GM23248 (cell line): ENCODE measurements at places on chromosomes 6 and 20.

- DNase-seq = no peak
Measured at GRCh38 chr20:45053430-45054351, 47.2 kb downstream of the KCNS1 start.

GRCh38 chr20:39547546-39548408 lies 585.6 kb downstream of the DHX35 start:
- DNase-seq = no peak

DNA sequence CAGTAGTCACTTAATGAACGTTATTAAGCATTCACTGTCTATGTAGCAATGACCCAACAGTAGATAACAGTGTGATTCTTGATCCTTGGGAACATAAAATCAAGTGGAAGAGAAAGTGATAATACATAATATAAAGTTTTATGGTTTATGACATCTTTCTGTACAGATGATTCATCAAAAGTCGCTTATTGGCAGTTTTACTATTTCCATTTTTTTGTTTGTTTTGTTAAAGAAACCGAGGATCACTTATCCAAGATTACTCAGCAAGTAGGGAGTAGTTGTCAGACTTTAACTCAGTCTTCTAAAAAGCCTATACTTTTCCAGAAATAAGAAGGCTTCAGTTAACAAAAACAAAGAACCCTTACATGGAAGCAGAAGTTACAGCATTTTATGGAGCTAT lies 260.8 kb downstream of the ZFAND3 start:
- DNase-seq = peak; percentile 11

DNA sequence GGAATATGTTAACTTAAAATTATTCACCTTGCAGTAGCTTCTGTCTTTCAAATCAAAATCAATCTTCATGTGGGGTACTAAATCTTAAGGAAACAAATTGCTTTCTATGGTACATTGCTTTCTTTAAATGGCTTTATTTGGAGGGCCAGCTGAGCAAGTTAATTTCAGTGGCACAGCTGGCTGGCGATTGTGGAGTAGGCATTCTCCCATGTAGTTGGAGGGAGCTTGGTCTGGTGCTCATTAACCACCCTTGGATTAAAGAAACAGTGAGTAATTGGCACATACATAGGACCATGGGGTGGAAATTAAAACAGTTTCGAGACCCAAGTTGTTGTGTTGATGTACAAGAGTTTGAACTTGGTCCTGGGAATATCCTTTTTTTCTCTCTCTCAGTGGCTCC lies 201.3 kb upstream of the CHD6 start:
- no peak for DNase-seq

- DNase-seq = no peak
Measured at GRCh38 chr20:46810448-46811223, 84.0 kb upstream of the EYA2 start.
